GM04504 (cell line): ENCODE measurements at places on chromosomes 1 and 21.
A peak's percentile ranks its signal among the peaks of the same experiment; 100 is the strongest.

DNA sequence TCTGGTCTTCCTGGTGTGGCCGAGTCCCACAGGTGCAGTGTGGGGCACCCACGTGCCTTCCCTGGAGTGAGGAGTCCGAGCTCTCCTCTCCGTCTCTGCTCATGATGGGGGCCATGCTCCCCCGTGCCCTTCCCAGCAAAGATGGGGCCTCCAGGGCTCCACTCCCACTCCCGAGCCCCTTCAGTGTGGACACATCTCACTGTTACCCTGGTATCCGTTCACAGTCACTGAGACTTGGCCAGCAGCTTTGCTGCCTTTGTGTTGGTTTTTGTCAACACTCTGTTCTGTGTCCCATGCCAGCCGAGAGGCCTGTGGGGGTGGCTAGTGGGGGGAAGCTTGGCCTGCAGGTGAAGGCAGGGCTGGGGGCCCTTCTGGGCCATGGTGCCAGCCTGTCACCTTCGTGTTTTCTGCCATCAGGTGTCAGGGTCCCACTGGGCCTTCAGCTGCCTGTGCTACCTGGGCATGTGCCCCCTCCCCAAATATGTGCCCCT lies 46.9 kb upstream of the POFUT2 start:
- no peak for DNase-seq

DNA sequence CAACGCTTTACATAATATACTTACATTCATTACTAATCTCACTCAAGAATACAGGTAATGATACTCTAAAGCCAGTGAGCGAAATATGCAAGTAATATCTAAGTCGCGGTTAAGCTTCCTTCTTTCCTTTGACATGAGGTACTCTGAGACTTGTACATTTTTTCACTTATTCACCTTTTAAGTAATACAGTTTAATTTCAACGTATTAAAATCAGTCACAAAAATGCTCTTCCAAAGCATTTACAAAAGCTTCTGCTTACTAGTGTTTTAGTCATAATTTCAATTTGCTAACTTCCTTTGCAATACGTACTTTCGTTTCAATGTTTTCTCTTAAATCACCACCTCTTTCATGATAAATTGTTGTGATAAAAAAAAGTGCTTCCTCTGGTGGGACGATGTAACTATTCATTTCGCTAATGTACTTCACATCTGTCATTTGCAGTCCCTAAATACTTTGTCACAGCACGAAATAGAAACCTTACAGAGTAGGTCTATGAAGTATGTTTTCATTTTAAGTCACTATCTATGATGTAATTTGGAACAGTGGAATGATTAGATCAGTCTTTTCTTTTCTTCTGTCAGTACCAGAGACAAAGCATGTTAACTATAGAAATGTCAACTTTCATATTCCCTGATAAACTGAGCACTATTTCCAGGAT lies 34.0 kb upstream of the ADGRL4 start:
- DNase-seq: no peak

DNA sequence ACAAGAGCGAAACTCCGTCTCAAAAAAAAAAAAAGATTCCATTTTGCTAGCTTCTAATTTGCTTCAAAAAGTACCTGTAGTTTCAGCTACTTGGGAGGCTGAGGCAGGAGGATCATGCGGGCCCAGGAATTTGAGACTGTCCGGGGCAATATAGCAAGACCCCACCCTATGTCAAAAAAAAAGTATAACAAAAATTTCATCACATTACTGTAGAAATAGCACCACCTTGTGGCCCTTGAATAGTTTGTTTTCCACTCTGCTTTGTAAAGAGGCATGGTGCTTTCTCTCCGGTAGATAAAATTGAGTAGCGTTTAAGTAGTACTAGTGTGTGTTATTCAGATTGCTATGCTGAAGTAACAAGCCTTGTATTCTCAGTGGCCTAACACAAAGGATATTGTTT lies 18.2 kb upstream of the MSTO1 start:
- peak; percentile 28 for DNase-seq

- no peak for DNase-seq
Measured at GRCh38 chr1:190595438-190595837, 117.8 kb upstream of the BRINP3 start.

- DNase-seq: no peak
Measured at GRCh38 chr1:81730881-81731280, 69.9 kb upstream of the ADGRL2 start.

DNA sequence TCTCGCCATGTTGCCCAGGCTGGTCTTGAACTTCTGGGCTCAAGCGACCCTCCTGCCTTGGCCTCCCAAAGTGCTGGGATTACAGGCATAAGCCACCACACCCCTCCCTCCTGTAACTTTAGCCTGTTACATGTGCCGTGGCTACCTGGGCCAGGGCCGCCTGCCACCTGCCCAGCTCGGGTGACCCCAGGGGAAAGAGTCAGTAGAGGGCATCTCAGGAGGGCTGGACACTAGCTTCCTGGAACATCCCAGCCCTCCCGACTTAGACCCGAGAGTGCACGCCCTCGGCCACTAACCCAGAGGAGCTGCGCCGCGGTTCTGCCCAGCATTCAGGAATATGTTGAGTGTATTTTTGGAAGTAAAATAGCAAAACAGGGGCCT lies 40.4 kb upstream of the TMEM52 start:
- DNase-seq: no peak

DNA sequence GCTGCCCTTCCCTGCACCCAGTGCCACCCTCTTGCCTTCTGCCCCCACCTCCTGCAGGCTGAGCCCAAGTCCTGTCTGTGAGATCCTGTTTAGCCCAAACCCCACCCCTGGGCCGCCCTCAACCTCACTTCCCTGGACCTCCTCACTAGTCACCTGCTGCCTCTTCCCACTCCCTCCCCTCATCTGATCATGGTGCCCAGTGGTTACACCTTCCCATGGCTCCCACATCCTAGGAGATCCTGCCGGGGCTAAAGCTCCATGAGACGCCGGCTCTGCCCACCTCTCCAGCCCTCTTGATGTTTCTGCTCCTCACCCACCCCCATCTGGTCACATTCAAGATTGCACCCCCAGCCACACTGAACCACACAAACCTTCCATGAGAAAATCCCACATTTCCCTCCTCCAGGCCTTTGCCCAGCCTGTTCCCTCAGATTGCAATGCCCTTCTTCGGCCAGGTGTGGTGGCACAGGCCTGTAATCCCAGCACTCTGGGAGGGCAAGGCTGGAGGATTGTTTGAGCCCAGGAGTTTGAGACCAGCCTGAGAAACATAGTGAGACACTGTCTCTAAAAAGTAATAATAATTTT lies 17.0 kb downstream of the TTC39A start:
- DNase-seq: no peak

DNA sequence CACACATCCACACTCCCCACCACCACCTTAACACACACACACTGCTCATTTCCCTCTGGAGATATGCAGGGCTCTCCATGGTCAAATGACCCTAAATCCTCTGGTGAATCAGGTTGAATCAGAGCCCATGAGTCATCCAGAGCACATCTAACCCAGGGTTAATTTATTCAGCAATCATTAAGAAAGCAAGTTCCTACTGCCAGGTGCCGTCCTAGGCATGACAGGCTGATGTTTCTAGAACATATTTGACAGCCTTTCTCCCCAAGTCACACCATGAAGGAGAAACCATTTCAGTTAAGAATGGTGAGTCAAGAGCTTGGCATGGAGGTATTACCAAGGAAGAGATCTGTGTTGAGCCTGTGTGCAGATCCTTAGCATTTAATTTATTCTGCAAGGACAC lies 194.3 kb upstream of the CAMK1G start:
- peak; percentile 71 for DNase-seq

- DNase-seq: no peak
Measured at GRCh38 chr1:233364026-233364425, 36.5 kb downstream of the MAP3K21 start.

DNA sequence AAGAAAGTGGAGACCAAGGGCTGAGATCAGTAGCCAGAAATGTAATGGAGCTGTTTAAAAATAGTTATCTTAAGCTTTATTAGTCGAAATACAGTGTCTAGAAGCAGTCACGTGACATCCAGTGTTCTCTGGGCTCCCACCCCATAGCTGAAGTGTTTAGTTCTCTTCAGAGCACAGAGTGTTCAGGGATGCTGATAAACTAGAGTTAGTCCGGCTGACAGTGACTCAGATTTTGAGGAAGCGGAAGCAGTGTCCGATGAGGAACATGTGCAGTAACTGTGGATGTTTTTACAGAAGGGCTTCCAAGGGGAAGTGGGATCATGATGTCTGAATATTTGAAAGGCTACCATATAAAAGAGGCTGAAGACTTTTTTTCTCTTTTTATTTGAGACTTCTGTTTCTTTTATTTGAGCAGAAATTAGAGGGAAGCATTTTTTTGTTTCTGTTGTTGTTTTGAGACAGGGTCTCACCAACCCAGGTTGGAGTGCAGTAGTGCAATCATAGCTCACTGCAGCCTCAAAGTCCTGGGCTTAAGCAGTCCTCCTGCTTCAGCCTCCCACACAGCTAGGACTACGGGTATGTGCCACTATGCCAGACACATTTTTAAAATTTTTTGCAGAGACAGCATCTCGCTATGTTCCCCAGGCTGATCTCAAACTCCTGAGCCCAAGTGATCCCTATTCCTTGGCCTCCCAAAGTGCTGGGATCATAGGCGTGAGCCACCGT lies 124.2 kb downstream of the GALNT2 start:
- no peak for DNase-seq

DNA sequence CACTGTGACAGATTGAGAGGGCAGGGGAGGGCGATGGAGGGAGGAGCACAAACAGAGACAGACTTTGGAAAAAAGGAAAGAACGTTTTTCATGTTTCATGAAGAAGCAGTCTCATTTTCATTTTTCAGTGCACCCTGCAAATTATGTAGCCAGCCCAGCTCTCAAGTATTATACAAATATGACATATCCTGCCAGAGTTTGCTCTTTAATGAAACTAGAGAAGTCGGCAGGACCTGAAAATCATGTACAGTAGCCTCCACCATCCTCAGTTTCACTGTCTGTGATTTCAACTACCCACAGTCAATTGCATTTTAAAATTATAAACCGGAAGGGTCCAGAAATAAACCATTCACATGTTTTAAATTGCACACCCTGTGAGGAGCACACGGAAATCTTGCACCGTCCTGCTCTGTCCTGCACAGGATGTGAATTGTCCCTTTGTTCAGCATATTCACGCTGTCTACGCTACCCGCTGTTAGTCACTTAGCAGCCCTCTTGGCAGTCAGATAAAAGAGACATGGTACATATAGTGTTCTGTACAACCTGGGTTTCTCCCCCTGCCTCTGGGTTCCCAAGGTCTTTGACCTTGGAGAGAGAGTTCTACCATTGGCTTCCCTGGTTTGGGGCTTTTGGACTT lies 13.6 kb upstream of the ADARB1 start:
- DNase-seq: no peak

DNA sequence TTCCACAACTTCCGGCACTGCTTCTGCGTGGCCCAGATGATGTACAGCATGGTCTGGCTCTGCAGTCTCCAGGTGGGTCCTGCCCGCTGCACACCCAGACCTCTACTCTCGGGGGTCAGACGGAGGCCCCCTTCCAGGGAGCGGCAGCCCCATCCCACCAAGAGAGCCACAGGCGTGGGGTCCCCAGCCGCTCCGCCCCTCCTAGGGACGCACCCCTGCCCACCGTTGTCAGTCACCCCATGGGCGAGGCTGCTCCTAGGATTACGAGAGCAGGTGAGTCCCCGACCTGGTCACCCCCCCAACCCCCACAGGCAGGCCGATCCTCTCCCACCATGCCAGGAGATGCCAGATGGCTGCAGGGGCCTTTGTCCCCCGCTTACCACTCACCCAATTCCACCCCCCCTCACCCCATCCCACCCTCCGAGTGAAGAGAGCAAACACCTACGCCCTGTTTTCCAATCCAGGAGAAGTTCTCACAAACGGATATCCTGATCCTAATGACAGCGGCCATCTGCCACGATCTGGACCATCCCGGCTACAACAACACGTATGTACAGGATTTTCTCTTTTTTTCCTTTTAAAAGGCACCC lies 107.0 kb downstream of the PDE9A start:
- DNase-seq: no peak

DNA sequence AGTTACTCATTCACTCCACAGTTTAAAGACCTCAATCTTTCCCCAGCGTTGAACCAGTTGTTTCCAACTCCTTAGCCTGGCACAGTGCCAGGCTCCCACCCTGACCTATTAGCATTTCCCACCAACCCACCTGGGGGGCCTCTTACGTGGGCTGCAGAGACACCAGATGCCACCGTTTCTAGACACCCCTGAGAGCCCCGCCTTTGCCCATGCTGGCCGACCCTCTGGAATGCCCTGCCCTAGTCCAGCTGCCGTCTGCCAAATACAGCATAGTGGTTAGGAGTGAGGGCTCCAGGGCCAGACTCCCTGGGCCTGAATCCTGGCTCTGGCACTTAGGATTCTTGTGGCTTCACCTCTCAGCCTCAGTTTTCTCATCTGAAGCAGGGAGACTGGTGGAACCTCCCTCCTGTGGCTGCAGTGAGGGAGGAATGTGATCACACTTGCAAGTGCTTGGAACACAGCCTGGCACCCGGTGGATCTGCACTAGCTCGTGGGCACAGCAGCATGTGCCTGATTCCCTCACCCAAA lies 65.2 kb downstream of the TMCO4 start:
- no peak for DNase-seq

DNA sequence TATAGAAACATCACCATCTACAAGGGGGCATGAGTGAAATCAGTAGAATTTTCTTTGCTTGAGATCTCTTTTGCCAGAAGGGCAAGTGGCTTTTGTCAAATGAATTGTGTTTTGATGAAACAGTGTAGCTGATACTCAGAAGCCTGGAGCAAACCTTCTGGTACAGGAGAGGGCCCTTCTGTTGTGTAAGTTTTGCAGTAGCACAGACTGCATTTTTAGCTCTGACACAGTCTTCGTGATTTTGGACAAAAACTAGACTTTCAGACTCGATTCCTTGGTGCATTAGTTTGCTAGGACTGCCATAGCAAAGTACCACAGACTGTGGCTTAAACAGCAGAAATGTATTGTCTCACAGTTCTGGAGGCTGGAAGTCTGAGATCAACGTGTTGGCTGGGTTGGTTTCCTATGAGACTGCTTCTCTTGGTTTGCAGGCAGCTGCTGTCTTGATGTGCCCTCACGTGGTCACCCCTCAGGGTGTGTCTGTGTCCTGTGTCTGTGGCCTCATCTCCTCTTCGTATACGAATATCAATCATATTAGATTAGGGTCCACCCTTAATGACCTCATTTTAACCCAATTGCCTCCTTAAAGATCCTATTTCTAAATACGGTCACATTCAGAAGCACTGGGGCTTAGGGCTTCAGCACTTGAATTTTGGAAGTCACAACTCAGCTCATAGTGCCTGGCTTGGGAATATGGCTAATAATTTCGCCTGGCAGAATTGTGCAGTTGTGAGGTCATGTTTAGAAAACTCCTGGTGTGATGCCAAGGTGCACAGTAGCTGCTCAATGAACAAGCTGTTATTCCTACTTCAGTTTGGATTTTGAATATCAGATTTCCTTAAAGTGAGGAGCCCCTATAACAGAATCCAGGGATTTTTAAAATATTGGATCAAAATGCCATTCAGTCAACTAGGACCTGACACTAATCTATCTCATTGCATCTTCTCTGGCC lies 21.2 kb upstream of the DISC1 start:
- DNase-seq: no peak
